Fibroblast of the conjunctiva (primary cell): ENCODE measurements at places on chromosomes 4 and X.

DNA sequence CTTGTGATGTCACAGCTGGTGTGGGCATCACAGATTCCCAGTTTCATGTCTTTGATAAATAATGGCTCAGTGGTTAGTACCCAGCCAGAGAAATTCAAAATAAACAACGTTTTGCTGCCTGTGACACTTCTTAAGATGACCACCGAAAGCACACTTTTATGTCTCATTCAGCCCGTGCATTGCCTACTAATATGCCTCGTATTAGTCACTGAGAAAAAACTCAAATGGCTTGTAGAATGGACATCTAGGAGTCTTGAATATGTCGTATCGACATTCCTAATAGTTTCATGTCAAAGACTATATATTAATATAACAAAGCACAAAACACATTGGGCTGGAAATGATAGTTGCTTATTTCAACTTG is 103.9 kb upstream of the FAT1 start:
- DNase-seq, result no peak

DNA sequence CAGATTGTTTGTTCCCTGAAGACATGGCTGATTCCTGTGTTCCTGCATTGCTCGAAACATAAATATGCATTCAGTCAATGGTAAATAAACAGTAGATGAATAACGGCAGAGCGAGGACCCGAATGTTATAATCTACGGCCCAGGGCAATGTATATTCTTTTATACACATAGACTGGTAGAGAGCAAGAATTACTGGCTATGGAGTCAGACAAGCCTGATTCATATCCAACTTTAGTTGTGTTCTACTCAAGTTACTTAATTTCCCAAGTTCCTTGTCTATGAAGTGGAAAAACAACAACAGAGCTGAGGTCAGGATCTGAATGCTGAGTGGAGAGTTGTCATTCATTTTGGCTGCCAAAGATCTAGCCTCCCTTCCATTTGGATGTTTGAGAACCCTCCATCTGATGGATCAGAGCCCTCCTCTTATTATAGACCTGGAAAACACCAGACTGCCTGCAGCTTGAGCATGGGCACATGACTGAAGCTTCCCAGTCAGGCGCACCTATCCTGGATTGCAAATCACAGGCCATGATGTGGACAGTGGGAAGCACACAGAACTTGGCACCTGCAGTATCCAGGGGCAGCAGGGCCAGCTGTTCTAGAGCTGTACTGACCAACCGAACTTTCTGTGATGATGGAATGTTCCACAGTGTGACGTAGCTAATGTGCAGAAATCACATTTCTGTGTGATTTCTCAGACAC is 80.1 kb downstream of the FAM184B start:
- DNase-seq, result no peak

- no peak for DNase-seq
These were observed 9.4 kb upstream of the KIAA0232 start for GRCh38 chr4:6773106-6773505.

- no peak for DNase-seq
These were observed 149.0 kb upstream of the STX18 start for GRCh38 chr4:4690854-4691253.

- DNase-seq, result no peak
These were observed 547.5 kb downstream of the SMARCA1 start for GRCh38 chrX:128975745-128976144.

DNA sequence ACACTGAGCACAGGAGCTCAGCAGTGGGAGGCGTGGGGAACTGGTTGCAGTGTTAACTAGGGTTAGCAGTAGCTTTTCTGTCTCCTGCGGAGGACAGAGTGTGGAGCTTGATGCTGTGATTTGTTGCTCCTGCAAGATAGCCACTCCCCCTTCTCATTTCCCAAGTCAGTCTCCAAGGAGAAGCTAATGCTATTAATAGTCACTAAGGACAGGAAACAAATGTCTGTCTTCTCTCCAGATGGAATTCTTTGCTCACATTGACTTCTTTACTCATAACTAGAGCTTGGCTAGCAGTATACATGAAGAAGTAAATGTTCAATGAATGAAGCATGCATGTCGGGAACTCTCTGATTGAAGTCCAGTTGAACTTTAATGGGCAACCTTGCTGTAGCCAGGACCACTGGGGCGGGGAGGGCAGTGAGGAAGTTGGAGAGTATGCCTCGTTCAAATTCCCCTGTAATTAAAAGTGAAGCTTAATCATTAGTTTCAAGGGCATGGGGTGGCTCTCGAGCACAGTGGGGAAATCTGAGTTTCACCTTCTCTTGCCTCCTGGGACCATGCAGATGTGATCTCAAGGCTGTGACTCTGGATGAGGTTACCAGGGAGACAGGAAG is 156.6 kb upstream of the SCML1 start:
- DNase-seq, result peak; percentile 39

- DNase-seq, result no peak
These were observed 30.3 kb downstream of the CCNI start for GRCh38 chr4:77045490-77045889.

- no peak for DNase-seq
These were observed 1373.5 kb upstream of the PABPC4L start for GRCh38 chr4:135575041-135575440.

DNA sequence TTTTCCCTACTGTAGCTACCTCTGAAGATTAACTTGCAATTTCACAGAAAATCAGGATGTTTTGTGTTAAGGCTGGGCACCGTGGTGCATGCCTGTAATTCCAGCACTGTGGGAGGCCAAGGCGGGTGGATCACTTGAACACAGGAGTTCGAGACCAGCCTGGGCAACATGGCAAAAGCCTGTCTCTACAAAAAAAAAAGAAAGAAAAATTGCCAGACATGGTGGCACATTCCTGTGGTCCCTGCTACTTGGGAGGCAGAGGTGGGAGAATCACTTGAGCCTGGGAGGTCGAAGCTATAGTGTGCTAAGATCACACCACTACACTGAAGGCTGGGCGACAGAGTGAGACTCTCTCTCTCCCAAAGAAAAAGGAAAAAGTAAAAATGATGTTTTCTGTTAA is 27.4 kb downstream of the APELA start:
- no peak for DNase-seq

DNA sequence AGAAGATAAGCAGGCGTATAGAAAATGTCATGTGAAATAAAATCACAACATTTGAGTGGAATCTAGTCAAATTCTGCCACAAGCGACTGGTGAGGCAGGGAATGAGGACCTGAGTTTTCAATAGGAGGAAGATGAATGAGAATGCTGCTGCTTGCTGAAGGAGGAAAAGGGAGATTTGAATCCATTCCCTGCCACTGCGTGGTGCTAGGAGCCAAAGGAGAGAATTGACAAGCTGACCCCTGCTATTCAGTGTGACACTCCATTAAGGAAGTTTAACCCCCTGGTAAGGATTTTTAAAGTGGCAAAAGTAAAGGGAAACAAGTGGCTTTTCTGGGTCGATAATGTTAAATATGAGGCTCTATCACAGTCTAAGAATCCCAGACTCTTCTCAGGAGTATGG is 314.0 kb downstream of the NAF1 start:
- no peak for DNase-seq

DNA sequence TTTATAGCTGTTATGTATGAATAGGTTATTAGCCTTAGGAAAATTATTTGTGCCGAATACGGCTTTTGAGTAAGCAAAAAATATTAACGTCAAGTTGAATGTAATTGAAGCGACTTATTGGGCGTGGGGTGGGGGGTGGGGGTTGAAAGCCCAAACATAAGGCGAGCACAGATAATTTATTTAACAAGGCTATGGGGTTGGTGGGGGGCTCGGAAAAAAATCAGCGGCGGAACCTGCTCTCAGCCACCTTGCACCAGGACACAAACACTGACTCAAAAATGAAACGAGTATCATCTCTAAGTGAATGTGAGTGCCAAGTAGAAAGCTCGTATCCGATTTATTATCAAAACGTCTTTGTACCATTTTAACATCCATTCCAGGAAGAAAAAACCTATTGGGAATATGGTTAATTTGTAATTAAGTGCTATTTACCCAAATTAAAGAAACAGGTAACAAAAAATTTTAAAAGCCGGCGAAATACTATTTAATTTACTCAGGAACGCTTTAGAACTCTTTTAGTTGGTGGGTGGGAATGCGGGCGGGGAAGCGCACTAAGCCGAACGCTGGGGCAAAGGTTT is 902 bp upstream of the LARP1B start:
- no peak for DNase-seq

GRCh38 chrX:46823481-46823880 is 13.4 kb upstream of the RP2 start:
- no peak for DNase-seq

DNA sequence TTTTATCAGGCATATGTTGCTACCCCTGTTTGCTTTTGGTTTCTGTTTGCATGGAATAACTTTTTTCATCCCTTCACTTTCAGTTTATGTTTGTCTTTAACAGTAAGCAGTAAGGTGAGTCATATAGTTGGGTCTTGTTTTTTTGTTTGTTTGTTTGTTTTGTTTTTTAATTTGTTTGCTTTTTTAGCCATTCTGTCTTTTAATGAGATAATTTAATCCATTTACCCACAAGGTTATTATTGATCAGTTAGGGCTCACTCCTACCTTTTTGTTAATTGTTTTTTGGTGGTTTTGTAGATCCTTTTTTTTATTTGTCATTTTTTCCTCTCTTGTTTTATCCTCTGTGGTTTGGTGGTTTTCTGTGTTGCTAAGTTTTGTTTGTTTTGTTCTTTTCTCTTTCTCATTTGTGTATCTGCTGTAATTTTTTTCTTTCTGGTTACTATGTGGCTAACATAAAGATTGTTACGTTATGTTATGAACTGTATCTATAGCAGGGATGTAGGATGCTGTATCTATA is 379.5 kb upstream of the MAD2L1 start:
- no peak for DNase-seq

DNA sequence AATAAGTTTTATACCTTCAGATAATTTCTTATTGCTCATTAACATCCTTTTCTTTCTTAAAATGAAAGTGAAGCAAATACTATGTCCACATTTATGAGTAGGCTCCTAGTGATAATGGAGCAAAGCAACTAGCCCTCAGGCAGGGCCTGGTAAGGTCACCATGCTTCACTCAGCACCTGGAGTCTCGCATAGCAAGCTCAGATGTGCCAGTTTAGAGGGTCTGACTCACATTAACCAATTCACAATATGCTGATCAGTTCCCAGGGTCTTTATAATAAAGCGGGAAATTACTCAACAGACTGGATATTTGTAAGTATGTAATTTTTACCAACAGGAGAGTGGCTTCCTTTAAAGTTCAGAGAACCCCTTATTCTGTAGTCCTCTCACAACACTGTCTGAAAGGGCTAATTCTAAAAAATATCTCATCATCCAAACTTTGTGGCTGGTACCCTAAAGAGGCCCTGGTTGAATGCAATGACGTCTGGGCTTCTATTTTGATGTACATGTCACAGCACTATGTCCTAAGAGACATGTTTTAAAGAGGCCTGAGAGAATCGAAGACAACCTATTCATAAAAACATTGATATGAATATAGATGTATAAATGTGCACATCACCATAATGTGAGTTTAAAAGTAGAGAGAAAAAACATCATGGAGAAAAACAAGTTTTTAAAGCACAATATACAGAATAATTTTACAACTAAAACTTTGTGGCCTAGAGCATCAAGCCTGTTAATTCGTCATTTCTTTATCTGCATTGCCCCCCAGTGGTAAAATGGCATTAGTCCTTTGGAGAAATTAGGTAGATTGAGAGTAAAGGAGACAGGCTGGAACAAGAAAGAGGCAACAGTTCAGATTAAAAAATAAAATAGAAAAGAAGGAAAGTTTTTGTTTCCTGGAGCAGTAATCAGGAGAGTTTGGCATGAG is 44.3 kb downstream of the IL21 start:
- DNase-seq, result peak; percentile 29

- peak; percentile 1 for DNase-seq
These were observed 5.3 kb upstream of the OTC start for GRCh38 chrX:38347136-38347535.

GRCh38 chr4:86243750-86244149 is 116.1 kb downstream of the MAPK10 start:
- DNase-seq, result no peak

- DNase-seq, result peak; percentile 57
These were observed 189.1 kb upstream of the C1QTNF7 start for GRCh38 chr4:15238720-15239119.

DNA sequence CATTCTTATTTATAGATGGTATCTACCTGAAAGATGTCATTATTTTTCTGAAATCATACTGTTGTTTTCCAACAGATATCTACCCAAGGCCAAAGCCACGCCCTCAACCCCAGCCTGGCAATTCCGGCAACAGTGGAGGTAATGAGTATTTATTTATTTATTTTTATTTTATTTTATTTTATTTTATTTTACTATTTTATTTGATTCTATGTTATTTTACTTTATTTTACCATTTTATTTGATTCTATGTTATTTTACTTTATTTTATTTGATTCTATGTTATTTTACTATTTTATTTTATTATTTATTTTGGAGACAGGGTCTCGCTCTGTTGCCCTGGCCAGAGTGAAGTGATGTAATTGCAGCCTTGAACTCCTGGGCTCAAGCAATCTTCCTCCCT is 37.7 kb downstream of the XG start:
- DNase-seq, result no peak

DNA sequence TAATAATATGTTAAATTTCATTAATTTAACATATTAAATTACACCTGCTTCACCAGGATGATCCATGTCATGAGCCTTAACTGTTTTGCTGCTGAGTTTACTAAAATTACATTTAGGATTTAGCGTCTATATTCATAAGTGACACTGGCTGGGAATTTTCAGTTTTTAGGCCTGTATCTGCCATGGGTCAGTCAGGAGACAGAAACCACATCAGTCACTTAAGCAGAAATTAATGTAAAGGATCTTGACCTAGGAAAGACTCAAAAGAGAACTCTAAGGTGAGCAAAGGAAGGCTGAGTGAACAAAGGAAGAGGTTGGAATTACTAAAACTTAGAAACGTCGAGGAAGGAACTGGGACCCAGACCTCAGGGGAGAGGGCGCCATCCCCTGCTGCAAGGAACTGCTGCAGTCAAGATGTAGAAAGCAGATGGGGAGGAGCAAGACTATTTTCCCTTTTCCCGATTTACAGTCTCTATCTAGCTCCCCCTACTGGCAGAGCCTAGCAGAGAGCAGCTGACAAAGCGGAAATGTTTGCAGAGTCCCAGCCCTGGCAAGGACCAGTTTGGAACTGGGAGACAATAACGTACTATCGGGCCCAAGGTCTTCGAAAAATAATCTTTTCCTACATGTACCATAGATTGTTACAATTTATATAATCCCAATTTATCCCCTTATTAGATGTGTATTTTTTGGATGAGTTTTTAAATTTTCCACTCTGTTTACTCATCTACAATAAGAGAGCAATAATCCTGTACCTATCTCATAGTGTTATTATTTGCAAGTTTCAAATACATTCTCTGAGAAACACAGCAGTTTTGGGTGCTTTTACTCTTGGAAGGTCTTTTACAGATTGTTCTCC is 22.6 kb upstream of the RBBP7 start:
- DNase-seq, result peak; percentile 68

- DNase-seq, result no peak
These were observed 176.0 kb upstream of the NWD2 start for GRCh38 chr4:37068580-37068979.

GRCh38 chr4:184954482-184954881 is 63.8 kb upstream of the HELT start:
- no peak for DNase-seq

- DNase-seq, result no peak
These were observed 18.4 kb downstream of the WDR44 start for GRCh38 chrX:118364261-118364660.
